Lung (tissue), 17 donors: ENCODE measurements at places on chromosomes 7 and 10. TPM values are rescaled to one million over a fixed set of nuclear protein-coding genes. Genes with fewer than 3 reads are reported as not detected.

- no peak for DNase-seq
- H3K4me1 ChIP-seq, result peaks cover 9% of the 10 kb centered on the region
These were observed 108.0 kb downstream of the SND1 start for GRCh38 chr7:127759945-127760421.

- no peak overlapping the region for H3K4me3 ChIP-seq
- no peak overlapping the region for H3K27ac ChIP-seq
- no peaks in the 10 kb centered on the region for H3K27me3 ChIP-seq
- no peaks in the 10 kb centered on the region for H3K4me1 ChIP-seq
These were observed 926.7 kb downstream of the TYW1 start for GRCh38 chr7:67923286-67923685.

DNA sequence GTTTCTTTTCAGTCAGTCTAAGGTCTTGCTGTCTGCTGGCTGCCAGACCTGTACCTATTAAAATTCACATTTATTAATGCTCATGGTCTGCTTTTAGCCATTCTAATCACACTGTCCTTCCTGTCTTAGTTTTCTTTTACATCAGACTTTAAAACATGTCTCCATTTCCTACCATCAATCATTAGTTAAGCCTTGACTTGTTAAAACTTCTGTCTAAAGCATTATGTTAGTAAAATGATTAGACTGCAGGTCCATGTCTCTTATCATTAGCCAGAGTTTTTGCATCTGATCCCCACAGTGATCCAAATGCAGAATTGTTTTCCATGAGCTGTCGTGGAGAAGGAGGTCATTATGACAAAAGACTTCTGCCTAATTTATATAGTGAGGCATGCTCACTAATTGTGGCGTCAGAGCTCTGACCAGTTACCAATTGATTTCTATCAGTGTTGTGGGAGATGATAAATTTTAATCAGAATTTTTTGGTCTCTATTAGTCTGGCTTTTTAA lies 226.5 kb downstream of the DKK1 start:
- no peaks in the 10 kb centered on the region for H3K36me3 ChIP-seq
- peaks cover 9% of the 10 kb centered on the region for H3K4me1 ChIP-seq
- no peak overlapping the region for H3K4me3 ChIP-seq
- H3K27ac ChIP-seq, result no peak overlapping the region
- DNase-seq, result no peak
- H3K27me3 ChIP-seq, result no peaks in the 10 kb centered on the region

GPR15LG gene
- total RNA-seq, result not detected

GRCh38 chr7:19404912-19405329 lies 259.7 kb upstream of the FERD3L start:
- DNase-seq, result no peak
- no peaks in the 10 kb centered on the region for H3K4me1 ChIP-seq
- no peaks in the 10 kb centered on the region for H3K27me3 ChIP-seq
- no peaks in the 10 kb centered on the region for H3K36me3 ChIP-seq
